ENCODE measurements at places on chromosomes 1 and 21.

DNA sequence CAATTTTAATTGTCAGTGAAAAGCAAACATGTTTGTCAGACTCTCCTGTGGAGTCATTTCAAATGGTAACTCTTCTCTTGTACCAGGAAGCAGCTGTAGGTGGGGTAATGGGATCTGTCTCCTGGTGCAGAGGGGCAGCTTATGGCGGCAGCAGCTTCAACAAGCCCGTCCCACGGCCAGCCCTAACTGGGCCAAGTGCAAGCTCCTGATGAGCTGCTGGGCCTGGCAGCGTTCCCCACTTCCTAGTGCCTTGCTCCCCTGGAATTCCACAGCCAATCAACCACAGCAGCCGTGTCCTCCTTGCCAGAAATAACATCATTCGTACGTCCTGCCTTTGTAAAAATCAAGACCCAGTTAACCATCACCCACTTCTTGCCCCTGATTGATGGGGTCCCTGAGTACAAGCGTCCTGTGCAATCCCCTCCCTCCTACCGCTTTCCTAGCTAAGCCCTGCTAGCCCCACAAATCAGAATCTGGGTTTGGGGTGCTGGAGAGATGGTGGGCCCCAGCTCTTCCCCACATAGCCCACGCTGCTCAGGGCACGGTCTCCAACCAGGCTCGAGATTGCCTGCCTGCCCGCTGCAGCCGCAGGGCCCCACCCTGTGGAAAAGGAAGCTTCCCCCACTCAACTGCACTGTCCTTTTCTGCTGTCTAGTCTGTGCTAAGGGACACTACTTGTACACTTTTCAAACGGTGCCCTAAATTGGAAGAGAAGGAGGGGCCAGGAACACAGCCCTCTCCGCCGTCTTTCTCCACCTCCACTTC is 61.2 kb downstream of the TOR1AIP2 start:
- no peak for DNase-seq

DNA sequence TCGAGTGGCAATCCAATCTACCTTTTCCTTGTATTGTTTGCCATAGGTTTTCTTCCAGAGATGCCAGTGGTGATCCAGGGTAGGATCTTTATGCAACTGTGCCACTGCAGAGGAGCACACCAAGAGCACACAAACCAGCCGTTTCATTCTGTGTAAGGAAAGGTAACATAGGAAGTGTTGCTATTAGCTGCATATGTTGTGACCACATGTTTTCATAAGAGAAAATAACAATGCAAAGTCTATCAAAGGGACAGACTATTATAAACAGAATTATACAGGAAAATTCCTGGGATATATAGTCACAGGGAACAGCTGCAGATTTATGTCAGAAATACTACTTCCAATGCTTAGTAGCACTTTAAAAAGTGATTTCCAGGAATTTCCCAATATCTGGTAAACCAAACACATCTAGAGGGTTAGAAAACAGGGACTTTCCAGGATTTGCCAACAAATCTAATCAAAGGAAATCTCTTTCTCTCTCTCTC is 919 bp downstream of the CTSS start:
- no peak for DNase-seq

DNA sequence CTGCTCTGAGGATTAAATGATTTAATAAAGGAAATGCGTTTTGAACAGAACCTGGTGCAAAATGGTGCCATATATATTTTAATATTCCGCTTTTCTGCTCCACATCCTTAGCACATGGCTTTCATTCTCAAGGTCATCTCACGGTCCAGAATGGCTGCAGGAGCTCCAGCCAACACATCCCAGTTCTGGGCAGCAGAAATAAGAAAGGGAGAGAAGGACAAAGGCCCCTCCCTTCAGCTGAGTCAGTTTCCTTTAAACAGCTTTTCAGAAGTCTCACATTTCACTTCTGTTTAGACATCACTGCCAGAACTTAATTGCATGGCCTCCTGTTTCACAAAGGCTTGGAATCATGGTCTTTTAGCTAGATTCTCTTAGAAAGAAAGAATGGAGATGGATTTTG is 75.2 kb upstream of the LRRN2 start:
- no peak for DNase-seq

DNA sequence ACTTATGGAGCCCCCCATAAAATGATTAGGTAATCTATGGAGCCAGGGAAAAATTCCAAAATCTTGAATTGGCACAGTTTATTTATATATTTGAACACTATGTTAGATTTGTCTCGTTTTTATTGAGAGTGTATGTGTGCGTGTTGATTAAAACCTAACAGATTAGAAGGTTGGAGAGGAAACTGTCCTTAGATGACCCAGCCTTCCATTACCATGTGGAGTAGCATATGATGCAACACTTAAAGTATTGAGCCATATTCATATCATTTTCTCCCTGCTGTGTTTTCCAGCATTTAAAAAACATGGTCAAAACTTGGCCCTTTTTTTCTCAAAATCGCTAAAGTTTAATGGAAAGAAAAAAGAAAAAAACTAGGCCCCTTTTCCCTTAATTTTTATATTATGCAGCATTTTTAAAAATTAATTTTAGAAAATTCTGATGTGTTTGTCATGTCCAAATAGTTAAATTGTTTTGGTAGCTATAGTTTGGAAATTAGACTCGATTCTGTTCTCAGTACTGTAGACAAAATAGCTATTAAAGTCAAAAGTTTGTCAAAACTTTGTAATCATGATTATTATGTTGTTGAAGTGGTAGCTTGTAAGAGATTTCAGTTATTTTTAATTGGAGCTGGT is 2.3 kb downstream of the LRRC8D start:
- DNase-seq = no peak

GRCh38 chr1:32247983-32248889 is 1.2 kb downstream of the FAM167B start:
- DNase-seq = peak; percentile 54

DNA sequence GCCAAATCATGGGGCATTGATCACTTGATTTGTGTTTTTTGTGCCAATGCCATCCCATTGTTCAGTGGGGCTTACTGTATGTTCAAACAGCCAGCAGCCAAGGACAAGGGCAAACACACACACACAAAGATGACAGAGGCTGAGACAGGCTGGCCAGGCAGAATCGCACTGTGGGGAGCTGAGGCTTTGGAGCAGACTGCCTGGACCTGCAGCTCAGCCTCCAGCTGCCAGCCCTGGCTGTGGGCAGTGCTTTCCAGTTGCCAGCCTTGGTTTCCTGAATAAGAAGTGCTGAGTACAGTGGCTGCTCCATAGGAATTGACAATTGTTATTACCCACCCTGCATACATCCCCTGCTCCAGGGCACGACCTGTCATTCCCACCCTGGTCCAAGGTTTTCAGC is 16.9 kb upstream of the PCP4 start:
- no peak for DNase-seq

GRCh38 chr1:5271264-5271663 is 616.9 kb downstream of the AJAP1 start:
- DNase-seq = no peak

GRCh38 chr1:30762930-30763650 is 5.5 kb upstream of the LAPTM5 start:
- DNase-seq = no peak

- no peak for DNase-seq
Observed at GRCh38 chr1:40383488-40384412, 10.2 kb downstream of the SMAP2 start.

- DNase-seq = no peak
Observed at GRCh38 chr1:53373246-53373645, 45.4 kb upstream of the LRP8 start.

DNA sequence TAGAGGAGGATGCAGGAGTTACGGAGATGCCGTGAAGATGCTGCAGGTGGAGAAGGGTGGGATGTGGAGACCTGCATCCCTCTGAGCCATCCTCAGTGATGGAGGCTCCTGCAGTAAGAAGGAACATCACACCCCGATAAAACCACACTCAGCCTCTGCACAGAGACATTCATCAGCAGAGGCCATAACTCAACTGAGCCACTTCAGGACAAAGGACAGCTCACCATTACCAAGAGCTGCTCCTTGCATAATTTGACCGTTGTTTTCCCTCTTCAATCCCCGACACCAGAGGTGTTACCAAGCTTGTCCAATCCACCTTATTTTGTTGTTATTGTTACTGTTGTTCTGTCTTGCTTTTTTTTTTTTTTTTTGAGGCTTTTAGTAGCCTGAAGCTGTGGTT is 543.9 kb downstream of the AJAP1 start:
- no peak for DNase-seq

DNA sequence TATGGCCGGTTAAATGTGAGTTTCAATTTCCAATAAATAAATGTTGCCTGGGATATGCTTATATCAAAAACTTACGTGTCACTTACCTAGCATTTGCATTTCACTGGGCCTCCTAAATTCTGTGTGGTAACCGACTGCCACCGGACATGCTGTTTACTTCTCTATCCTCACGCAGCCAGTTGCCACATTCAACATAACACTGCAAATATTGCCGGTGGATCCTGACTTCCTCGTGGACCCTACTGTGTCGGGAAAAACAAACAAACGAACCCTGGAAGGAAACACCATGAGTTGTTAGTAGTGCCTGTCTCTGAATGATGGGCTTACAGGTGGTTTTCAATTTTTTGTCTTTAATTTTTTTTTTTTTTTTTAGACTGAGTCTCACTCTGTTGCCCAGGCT is 54.1 kb downstream of the RIPK4 start:
- no peak for DNase-seq

DNA sequence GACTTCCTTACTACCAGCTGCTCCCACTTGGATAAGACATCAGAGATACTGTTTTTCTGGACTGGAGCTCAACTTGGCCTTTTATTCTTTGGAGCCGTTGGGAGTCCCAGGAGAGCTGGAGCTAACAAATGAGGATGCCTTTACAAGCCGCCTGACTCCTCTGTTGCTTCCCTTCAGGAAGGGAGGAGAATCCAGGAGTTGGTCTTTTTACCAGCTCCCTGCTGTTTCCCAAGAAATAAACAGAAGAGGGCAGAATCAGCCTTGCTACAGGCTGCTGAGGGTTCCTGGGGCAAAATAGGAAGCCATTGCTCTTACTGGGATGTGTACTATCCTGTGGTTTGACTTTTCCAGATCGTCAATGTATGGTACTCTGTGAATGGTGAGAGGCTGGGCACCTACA is 1.5 kb downstream of the EIF3I start:
- DNase-seq = no peak

- DNase-seq = no peak
Observed at GRCh38 chr1:76247261-76247852, 172.8 kb downstream of the ST6GALNAC3 start.

- no peak for DNase-seq
Observed at GRCh38 chr1:79981481-79981880, 975.0 kb upstream of the ADGRL4 start.

DNA sequence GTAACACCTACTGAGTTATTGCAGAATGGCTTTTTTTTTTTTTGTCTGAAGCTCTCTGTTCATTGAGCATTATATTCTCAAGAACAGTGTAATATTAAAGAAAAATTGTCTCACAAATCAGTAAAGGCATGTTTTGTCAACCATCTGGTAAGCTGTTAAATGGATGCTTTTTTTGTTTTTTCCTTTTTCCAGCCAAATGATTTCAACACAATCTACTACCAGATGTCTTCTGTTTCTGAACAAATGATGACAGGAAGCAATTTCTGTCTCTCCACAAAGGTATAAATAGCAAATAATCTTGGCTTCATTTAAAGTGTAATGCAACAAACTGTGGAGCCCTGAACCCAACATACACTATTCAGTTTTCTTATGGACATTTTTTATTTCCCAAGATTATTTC is 78.6 kb upstream of the RGS2 start:
- DNase-seq = no peak

- no peak for DNase-seq
Observed at GRCh38 chr21:43331962-43332828, 94.7 kb downstream of the SIK1 start.

DNA sequence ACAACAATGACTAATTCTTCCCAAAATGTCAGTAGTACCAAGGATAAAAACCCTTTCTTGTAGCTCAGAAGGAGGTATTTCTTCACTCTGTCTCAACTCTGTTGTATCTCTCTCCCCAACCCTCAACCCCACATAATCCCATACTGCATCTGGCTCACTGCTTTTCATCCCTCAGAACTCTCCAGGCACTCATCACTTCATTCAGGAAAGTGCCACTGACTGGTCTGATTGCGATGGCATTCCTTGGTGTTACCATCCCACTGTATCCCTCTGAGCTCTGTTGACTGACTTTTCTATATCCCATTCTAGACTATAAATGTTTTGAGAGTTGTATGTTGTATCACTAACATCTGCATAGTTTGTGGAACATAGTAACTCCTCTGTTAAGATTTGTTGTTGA is 483.5 kb upstream of the ADGRL2 start:
- no peak for DNase-seq

DNA sequence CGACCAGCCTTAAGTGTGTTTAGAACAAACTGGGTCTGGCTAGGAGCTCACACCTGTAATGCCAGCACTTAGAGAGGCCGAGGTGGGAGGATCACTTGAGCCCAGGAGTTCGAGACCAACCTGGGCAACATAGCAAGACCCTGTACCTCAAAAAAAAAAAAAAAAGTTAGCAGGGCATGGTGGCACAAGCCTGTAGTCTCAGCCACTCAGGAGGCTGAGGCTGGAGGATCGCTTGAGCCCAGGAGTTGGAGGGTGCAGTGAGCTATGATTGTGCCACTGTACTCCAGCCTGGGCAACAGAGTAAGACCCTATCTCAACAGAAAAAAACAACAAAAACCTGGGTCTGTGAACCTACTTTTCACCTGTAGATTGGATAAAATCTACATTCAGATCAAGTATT is 54.6 kb downstream of the PIK3CD start:
- no peak for DNase-seq

DNA sequence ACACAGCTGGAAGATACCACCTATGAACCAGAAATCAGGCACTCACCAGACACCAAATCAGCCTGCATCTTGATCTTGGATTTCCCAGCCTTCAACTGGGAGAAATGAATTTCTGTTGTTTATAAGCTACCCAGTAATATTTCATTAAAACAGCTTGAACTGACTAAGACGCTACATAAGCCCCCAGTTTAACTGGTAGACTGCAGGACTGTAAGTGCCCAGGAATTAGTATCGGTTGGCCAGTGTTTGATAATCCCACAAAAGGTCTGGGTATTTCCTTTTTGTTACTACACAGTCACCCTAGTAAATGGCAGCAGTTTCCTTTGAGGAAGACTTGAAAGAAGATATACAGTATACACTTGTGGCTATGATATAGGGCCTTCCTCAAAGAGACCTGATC is 7.3 kb upstream of the SLC35D1 start:
- DNase-seq = no peak

DNA sequence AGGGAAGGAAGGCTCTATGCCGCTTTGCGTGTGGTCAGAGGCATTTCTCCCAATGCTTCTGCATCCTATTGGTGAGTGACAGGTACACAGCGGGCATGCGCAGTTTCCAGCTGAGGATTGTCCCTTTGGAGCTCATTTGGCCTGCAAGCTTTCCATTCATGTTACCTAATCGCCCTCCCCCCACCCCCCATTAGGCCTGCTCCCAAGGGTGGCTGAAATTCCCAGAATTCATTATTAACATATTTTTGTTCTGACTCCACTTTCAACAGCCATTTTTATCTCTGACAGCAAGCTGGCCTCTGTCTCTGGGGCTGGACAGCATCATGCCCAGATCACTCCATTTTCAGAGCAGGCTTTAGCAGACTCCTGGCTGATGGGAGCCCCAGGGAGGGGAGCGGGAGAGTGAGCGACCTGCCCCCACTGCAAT is 25.6 kb downstream of the MIS18A start:
- DNase-seq = no peak

GRCh38 chr1:16441282-16441665 is 750 bp downstream of the NECAP2 start:
- DNase-seq = no peak
